ENCODE measurements at places on chromosomes 7 and 10.

DNA sequence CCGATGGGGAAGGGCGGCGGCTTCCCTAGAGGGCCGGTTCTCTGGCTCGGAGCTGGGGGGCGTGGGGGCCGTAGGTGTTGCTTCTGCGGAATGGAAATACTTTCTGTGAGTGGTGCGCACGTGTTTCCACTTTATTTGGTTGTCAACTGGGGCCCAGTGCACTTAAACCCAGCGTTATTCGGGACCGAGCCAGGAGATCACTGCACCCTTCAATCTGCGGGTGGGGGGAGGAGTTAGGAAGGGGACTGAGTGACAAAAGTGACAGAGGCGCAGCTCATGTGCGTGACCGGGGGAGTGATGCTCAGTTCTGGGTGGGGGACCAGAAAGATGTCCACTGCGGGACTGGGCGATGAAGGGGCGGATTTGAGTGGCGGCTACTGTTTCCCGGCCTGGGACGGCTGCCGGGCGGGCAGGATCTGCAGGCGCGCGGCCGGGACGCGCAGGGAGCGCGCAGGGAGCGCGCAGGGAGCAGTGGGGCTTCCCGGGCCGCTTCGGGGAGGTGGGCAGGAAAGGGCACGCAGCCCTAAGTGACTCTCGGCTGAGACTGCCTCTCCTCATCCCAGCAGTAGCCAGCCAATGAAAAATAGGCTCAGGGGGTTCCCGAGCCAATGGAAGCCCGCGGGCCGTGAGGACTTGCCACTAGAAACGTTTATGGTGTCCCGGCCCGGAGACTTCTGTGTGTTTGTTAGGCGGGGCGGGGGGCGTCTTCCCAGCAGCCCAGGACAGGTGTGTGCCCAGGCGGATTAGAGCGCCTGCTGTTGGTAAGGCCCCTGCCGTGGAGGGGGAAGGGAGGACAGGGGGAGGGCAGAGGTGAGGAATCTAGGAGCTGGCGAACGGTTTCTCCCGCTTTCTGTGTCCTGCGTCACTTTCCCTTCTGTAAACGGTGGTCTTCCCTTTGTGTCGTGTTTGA, 54.3 kb upstream of the KDM7A start:
- peak; percentile 54 for DNase-seq

- DNase-seq, result no peak
Measured at GRCh38 chr10:133299738-133300137, 8.9 kb downstream of the TUBGCP2 start.

DNA sequence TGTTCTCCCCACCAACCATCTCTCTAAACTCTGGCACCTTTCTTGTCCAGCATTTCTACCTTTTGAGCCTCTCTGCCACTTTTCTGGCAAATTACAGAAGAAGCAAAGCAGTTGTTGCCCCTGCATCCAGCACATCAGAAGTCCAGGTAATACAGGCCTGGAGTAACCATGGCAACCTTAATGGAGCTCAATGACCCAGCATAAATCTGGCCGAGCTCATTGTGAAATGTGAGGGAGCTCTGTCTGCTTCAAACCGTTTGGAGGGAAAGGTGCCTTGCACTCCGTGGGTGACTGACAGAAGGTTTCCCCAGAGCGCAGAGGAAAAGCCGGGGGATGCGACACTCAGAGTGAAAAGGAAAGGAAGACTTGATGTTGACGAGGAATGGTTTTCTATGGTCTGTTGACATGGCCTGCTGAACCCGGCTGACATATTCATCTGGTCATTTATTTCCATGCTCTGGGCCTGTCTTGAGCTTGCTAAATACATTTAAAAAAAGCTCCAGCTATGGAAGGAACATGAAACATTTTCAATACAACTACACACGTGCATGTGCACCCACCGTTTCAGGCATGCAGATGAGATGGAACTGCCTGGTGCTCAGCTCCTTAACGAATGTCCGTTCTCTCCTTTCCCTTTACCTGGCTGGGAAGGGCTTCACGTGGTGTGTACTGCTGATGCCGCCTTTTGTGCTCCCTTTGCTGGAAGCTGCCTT, 74.9 kb downstream of the ADRA2A start:
- no peak for DNase-seq

DNA sequence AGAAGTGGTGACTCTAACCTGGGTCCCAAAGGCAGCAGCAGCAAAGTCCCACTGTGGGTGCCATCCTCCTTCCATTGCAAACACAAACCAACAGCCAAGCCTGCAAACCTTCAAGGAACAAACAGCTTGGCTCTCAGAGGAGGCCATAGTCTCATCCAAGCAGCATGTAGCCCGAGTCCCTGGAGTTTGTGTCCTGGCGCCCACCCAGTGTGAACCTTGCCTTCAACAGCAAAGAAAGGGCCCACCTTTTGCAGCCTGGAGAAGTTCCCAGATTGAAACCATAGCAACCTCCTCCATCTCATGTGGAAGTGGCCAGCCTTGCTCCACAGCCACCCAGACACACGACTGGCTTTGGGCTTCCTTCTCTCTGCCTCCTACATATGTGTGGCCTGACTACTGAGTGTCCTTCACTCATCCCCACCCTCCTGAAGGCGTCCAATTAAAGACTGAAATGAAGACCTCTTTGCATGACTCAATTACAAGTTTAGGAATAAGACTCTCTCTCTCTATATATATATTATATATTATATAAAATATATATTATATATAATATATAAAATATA, 106.1 kb downstream of the C10orf90 start:
- DNase-seq, result no peak

- DNase-seq, result peak; percentile 51
Measured at GRCh38 chr7:116802144-116802745, 60.1 kb upstream of the CAPZA2 start.

- no peak for DNase-seq
Measured at GRCh38 chr7:27793780-27794179, 53.8 kb downstream of the TAX1BP1 start.

DNA sequence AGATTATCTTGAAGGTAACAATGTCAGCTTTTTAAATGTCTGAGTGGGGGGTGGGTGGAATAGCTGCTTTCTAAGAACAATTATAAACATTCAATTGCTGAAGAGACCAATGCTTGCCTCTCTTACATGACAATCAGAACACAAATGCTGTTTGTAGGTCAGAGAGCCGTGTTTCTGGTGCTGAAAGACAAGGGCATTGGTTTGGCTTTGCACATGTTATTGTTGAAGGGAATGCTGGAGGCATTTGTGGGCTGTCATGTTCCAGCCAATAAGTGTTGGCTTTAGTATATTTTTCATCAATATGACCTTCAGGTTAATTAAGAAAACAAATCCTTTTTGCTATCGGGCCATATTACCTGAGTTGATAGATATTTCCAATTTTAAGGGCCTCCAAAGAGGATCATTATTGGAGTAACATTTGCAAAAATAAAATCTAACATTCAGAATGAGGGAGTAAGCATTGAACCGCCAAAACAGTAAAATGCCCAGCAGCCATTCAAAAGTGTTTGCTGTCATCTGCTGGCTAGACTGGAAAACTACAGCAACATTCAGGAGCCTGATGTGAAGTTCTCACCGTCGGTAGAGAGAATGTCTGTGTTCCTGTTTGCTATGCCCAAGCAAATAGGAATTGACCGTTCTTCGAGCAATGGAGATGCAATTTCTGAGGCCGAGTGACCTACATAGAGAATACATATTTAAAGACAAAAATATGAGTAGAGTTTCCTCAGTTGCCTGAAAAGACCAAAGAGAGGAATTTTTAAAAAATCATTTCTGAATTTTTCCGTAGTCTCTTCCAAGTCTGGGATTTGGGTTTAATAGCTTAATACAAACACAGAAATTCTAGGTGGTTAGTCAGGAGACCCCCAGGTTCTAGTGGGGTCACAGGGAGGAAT, 118.9 kb downstream of the APBB1IP start:
- peak; percentile 72 for DNase-seq

GRCh38 chr10:61986382-61986781, 84.9 kb downstream of the ARID5B start:
- no peak for DNase-seq

- no peak for DNase-seq
Measured at GRCh38 chr10:118663176-118663575, 67.7 kb upstream of the PRLHR start.

GRCh38 chr7:151416941-151417315, 7.1 kb upstream of the WDR86 start:
- no peak for DNase-seq

- no peak for DNase-seq
Measured at GRCh38 chr7:76332078-76332477, 26.7 kb downstream of the YWHAG start.

GRCh38 chr7:78634093-78634492, 819.4 kb downstream of the MAGI2 start:
- no peak for DNase-seq

DNA sequence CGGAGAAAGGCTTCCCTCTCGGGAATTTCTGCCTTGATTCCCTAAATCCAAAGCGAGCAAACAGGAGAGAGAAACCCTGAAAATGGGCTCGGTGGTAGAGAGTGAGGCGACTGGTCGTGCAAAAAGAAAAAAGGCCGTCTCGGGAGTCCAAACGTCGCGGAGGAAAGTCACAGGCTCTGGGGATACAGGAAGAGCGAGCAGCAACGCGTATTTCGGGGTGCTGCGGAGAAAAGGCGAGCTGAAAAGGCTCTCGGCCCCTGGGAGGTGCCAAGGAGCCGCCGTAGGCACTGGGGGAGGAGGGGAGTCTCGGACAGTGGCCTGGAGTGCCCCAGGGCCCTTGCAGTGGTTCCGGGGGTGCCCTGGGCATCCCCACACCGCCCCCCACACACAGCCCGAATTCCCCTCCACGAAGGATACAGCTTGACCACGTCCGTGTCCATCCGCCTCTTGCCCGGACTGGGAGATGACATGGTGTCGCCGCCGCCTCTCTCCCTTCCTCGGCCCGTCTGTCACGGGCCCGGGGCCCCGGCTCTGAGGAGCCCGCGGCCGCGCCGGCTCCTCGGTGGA, 591 bp downstream of the UBE2H start:
- DNase-seq, result peak; percentile 56

GRCh38 chr7:123075838-123076467, 80.5 kb upstream of the TAS2R16 start:
- DNase-seq, result no peak

GRCh38 chr10:35578618-35578956, 26.6 kb upstream of the GJD4 start:
- no peak for DNase-seq

GRCh38 chr7:132420527-132420926, 155.7 kb downstream of the PLXNA4 start:
- no peak for DNase-seq

DNA sequence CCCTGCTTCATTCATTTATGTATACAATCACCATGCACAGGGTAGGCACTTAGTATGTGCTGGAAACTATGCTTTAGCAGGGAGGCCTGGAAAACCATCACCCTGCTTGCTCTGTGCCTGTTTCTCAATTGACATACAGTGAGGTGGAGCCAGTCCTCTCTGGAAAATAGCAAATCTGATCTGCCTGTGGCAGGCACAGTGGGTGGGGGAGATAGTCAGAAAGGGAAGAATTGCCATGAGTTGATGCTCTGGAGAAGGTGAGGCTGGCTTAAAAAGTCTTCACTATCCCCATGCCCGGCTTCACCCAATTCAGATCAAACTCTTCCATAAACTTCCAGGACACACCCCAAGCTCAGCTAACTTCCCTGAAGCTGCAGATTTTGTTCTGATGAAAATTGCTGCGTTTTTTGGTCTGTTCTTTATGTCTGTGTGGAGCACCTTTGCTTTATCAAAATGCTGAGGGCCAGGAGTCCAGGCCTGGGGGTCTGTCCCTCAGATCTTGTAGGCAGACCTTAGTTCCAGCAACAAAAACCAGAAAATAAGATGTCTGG, 84.8 kb downstream of the ANK3 start:
- no peak for DNase-seq

- DNase-seq, result no peak
Measured at GRCh38 chr7:4085937-4086691, 596.0 kb upstream of the FOXK1 start.

- DNase-seq, result peak; percentile 27
Measured at GRCh38 chr10:73650537-73651331, 5.1 kb downstream of the SYNPO2L start.

GRCh38 chr7:154504918-154505317, 452.7 kb downstream of the DPP6 start:
- DNase-seq, result no peak

GRCh38 chr7:17589671-17590070, 291.2 kb downstream of the AHR start:
- no peak for DNase-seq

- no peak for DNase-seq
Measured at GRCh38 chr10:78140066-78140630, 106.5 kb downstream of the RPS24 start.

- no peak for DNase-seq
Measured at GRCh38 chr7:67923286-67923685, 926.7 kb downstream of the TYW1 start.

DNA sequence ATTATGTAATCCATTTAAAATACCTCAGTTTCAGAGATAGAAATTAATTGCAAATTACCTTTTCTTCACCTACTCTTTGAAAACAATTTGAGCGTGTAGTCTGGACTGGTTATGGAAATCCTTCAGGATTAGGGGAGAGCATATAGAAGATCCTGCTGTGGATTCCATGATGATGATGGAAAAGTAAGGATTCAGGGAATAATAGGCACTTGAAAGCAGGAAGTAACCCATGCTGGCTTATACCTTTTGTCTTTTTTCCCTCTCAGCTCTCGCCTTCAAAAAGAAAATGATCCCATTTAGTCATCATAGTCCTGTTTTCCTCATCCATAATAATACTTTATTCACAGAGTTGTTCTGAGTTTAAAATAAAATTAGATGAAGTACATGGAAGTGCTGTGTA, 4.4 kb downstream of the HBP1 start:
- no peak for DNase-seq

DNA sequence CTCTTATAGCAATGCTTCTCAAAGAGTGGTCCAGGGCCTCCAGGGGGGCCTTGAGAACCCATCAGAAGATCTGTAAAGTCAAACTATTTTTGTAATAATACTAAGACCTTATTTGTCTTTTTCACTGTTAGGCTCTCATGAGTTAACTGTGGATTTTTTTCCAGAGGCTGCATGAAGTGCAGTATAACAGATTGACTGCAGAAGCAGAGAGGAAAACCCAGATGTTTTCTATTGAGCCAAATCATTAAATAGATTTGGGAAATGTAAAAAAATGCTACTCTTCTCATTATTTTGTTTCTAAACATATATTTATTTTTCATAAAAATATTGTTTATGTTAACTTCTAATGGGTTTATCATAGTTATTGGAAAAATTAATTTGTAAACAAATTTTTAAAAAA, 589.0 kb upstream of the LRRTM3 start:
- no peak for DNase-seq

All from AG20443 (cell line).